ENCODE measurements at places on chromosomes 16 and 17.

- DNase-seq: no peak
Observed at GRCh38 chr16:14057878-14058382, 13.2 kb upstream of the MRTFB start.

- DNase-seq: peak; percentile 70
Observed at GRCh38 chr17:63445954-63446752, at the start of gene CYB561. CYB561 (minus strand) TSS chr17:63446306; CDS start chr17:63437547, 8,759 bp downstream.

- DNase-seq: no peak
Observed at GRCh38 chr17:41695134-41695661, 6.5 kb downstream of the EIF1 start.

DNA sequence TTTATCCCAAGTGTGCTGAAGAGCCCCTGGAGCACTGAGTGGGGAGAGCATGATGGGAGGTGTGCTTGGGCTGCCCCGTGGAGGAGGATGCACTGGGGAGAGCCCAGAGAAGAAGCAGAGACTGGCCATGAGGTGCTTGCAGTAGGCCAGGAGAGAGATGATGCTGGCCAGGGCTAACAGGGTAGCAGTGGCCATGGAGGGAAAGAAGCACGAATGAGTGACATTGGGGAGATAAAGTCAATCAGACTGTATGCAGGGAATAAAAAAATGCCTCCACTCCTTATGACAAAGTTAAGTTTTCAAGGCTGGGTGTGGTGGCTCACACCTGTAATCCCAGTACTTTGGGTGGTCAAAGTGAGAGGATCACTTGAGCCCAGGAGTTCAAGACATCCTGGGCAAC is 5.4 kb upstream of the TMEM220 start:
- no peak for DNase-seq

DNA sequence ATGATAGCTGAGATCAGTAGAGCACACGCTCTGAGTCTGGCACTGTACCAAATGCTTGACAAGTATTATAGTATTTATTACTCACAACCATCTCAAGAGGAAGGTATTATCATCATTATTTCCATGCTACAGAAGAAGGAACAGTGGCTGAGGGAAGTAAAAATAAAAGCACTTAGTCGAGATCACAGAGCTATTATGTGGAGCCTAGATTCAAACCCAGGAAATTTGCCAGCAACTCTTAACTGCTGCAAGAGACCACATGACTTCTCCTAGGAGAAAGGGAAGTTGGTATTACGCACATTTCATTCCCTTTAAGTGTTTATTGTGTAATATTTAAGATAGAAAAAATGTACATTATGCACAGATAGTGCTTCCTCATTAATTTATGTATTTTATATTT is 1.0 kb upstream of the RHOT1 start:
- DNase-seq: no peak

GRCh38 chr17:78421534-78422266 is 43.3 kb downstream of the PGS1 start:
- peak; percentile 61 for DNase-seq

GRCh38 chr17:43927060-43927864 is 15.0 kb downstream of the PPY start:
- DNase-seq: no peak

DNA sequence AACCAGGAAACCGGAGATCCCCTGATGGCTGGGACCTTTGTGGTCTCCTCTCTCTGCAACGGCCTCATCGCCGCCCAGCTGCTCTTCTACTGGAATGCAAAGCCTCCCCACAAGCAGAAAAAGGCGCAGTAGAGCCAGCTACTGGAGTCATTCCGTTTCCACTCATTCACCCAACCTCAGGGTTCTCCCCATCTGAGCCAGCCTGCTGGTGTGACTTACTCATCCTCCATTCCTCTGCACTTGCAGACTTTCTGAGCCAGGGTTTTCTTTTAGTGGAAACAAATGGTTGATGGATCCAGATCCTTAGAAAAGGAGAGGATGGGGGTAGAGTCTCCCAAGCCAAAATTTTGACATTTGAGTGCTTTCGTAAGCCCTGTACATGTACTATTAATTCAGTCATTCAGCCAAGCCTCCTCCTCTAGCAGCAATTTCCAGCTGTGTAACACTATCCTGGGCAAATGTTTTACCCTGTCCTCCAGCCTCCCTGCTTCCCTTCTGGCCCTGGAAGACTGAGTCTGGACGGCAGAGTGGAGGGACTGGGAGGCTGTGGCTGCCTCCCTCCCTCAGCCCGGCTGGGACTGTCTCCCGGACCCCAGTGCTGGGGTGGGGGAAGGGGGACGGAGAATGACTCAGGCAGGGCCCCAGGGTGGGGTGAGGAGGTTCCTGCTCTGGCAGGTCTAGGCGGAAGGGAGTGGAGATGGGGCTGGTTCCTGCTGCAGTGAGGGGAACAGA is 2.3 kb downstream of the SOX15 start:
- DNase-seq: no peak

DNA sequence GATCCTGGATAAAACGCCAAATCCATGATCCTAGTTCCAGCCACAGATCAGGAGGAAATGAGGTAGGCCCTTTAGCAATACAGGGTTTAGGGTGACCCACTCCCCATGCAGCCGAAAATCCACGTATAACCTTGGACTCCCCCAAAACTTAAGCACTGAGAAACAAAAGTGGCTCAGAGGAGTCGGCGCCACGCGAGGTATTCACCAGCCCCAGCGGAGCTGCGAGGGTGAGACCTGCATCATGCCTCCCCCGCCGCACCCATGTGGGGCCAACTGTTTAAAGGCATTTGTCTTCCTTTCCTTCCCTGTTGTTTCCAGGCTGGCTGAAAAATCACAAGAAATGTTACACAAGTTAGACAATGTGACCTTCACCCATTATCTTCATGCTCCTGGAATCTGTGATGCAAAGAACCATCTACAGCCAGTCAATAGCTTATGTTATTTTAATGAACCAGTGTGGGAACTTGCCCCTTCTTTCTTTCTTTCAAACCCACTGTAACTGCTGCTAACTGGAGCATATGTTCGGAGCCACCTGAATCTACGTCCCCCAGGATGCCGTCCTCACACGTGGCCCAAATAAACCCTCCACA is 98.2 kb upstream of the METRNL start:
- no peak for DNase-seq

- no peak for DNase-seq
Observed at GRCh38 chr17:80793851-80794267, 197.8 kb upstream of the CHMP6 start.

DNA sequence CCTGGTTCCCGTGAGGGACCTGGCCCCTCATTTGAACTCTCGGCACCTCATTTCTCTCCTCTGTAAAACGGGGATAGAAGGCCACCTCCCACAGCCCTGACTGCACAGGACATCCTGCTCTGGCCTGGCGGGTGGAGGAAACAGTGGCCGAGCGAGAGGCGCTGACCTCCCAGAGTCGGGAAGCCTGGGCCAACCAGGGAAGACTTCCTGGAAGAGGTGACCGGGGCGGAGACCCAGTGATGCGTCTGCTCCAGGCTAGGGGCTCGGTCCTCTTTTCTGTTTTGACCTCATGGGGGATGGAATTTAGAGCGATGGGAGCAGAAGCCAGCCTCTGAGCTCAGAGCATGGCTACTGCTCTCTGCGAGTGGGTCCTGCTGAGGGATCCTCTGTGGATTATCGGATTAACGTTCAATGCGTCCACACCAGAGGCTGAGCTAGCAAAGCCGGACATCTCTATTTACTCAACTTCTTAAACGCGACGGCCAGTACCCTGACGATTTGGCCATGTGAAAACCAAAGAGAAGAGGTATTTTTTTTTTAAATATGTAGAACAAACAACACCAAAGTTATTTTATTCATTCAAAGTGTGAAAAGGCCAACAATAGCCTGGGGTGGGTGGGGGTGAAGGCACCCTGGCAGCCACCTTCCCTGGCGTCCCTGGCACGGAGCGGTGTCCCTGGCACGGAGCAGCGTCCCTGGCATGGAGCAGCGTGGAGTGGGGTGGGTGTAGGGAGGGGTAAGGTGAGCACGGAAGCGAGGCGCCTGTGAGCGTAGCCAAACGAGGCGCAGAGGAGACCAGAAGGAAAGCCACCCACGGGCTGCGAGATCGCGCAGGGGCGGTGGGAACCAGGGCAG is 9.2 kb upstream of the MSLN start:
- DNase-seq: no peak

DNA sequence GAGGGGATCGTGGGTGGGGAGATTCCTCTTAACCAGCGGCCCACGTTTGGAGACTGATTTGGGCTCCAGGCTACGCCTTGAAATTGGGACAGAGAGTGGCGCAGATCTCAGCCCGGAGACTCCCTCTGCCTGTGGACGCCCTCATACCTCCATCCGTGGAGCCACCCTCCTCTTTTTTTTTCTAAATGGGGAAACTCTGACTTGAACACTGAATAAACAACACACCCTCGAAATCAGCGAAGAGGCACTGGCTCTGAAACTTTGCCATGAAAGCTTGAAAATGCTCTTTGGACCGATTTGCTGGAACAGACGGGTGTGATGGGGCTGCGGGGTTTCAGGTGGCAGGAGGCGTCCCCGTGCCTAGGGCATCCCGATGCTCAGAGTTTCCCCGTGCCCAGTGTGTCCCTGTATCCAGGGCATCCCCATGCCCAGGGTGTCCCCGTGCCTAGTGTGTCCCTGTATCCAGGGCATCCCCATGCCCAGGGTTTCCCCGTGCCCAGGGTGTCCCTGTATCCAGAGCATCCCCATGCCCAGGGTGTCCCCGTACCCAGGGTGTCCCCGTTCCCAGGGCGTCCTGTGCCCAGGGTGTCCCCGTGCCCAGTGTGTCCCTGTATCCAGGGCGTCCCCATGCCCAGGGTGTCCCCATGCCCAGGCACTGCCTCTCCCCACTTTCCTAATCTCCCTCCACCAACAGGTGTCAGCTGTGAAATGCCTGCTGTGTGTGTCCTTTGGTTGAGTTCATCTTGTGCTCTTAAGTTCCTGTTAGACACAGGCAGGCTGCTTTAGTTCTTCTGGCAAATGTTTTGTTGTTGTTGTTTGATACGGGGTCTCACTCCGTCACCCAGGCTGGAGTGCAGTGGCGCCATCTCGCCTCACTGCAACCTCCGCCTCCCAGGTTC is 187.0 kb downstream of the SEC14L1 start:
- no peak for DNase-seq

GRCh38 chr16:12695454-12695853 is 108.2 kb downstream of the CPPED1 start:
- DNase-seq: no peak

DNA sequence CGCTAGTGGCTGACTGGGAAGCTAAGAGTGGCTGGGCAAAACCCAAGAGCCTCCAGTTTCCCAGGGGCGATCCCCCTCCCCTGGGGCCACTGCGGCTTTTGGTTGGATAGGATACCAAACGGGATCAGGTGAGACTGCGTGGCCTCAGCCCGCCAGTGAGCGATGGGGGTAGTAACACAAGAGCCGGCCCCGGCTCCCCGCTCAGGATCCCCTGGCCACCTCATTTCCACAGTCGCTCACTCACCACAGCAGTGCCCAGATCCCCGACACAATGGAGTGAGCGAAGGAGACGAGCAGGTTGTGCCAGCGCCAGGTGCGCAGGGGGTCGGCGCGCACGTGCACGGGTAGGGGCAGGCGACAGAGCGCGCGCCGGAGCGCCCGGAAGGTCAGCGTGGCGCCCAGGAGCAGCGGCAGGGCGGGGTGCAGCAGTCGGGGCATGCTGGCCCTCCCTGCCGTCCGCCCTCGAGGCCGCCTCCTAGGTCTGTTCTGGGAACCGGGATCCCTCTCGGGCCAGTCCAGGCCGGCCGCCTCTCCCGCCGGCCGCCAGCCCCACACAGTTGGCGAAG is 290 bp downstream of the TLCD1 start:
- peak; percentile 73 for DNase-seq

- no peak for DNase-seq
Observed at GRCh38 chr16:70290949-70291519, 1.7 kb upstream of the AARS1 start.

GRCh38 chr17:71276079-71276478 is 844.7 kb upstream of the SOX9 start:
- no peak for DNase-seq

DNA sequence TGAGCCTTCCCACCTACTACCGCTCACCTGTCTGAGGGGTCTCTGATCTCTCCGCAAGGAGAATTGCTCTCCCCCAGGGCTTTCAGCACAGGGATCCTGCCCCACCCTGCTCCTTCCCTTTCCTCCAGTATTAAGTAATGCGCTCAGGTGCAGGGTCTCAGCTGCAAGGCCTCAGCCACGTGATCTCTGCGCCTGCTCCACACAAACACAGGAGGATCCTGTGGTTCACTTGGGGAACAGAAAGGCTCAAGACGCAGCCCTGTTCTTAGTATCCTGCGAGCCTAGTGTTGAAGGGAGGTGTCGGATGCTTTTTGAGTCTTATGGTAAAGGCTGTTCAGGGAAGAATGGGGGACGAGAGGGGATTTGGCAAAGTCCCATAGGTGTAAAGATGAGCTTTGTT is 41.6 kb upstream of the GCSH start:
- no peak for DNase-seq

DNA sequence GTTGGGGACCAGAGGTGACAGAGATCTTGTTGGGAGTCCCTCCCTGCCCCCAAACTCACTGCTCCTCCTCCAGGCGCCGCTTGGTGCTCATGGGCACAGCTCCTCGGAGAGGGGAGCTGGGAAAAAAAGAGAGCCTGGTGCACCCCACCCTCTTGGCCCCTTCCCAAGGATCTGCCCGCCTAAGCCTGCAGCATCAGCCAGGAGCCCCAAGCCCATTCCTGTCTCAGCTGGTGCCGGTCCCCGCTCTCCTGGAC is 400 bp downstream of the HCFC1R1 start:
- no peak for DNase-seq

DNA sequence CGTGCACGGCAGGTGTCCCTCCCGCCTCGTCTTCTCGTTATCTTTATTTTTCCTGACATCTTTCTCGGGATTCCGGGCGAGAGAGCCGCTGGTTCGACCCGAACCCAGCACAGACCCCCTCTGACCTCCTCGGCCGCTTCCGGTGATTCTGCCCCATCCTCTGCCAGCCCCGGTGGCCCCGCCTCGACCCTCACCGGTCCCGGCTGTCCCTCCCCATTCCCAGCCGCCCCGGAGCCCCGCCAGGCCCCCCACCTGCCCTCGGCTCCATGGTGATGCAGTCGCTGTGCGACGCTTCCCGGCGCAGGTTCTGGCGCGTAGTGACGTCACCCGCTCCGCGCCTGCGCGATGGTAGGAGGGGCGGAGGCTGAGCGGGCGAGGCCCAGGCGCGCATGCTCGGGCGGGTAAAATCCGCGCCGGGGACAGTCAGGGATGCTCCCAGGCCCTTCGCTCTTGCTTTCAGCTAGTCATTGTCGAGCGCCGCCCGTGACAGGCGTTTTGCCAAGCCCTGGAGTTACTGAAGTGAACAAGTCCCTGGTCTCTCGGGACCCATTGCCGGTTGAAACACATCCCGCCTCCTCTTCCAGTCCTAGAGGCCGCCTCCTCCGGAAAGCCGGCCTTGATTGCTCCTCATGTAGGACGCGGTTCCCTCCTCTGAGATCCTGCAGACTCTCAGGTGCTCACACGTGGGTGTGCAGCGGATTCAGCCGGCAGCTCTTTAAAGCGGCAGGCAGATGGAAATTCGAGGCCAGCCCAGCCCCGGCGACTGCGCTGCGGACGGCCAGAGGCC is at the start of gene MTHFSD:
TSS of gene MTHFSD (minus strand) at position 319 of the 787 bp plus-strand sequence. CDS start at position 268, 51 bp downstream.
- peak; percentile 95 for DNase-seq

DNA sequence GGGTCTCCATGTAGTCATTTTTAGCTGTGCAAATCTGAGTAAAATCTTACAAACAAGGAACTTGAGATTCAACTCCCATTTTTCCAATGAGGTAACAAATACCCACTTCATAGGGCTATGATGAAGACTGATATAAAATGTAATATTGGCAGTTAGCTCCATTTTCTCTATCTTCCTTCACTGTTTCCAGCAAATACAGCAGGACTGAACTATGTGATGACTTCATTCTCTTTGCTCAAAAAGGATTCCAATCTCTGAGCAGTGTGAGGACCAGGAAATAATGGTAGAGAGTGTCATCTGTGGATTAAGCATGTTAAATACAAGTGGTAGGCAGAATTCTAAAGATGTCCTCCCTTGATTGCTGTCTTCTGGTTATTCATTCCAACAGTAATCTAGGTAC is 18.3 kb downstream of the RND2 start:
- DNase-seq: no peak
